ENCODE measurements at places on chromosomes 7 and 10.

GRCh38 chr7:92794391-92794790 lies 42.0 kb downstream of the CDK6 start:
- DNase-seq, result no peak

GRCh38 chr7:121107923-121108498 lies 119.5 kb downstream of the CPED1 start:
- DNase-seq, result peak; percentile 65

DNA sequence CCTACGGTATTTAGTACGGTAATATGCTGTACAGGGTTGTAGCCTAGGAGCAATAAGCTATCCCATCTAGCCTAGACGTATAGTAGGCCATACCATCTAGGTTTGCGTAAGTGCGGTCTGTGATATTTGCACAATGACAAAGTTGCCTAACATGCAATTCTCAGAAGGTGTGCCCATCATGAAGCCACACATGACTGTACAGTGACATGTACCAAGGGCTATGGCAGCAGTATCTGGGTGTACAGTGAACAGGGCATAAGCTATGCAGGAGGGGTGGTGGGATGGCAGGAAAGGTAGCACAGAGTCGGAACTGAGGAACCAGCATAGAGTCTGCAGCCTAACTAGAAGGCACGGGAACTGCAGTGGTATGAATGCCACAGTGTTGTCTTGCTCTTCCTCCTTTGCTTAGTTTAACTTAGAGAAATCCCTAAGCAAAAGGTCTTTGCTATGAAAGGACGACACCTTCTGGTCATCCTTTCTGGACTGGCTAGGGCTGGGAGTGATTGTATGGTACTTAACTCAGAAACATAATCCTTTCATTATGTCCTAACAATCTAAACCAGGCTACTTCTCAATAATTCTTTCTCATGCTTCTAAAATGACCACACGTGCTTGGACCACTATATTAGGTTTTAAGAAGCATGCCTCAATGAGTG lies 93.5 kb downstream of the DYNC1I1 start:
- DNase-seq, result peak; percentile 31

DNA sequence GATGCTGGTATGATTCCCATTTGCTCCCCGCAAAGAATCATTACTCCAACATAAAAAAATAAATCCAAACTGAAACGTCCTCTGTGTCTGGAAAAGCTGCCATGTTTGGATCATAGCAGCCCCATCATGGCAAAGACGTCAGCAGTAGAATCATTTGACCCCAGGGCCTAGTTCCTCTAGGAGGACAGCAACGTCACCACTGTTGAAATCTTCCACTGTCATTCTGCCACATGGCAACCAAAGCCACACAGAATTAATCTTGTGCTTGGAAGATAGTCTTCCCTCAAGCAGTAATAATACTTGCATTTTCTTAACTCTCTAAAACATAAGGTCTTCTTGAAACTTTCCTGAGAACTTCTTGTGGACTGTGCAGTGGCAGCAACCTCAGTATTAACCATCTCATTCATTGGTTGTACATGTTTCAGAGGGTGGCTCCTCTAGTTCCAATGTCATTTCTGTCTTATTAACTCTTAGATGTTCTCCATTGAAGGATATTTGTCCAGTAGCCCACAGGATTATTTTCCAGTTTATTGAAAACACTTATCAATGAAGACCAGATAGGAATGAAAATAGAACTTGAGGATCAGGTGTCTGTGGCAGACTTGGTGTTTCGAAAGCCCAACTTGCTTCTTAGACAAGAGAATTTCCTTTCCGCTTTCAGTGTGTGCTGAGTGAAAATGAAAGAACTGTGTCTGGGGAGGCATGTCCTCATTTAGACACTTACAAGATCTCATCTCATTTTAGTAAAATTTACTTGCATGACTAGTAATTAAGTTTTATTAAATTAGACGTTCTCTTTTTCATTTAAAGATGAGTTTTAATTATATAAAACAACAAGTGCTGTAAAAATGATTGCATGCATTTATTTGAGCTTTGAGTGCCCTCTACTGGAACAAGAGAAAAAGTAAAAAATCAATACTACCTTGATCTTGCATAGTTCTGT lies 28.9 kb upstream of the INHBA start:
- peak; percentile 44 for DNase-seq

- no peak for DNase-seq
Measured at GRCh38 chr7:39808796-39809481, 141.1 kb upstream of the CDK13 start.

DNA sequence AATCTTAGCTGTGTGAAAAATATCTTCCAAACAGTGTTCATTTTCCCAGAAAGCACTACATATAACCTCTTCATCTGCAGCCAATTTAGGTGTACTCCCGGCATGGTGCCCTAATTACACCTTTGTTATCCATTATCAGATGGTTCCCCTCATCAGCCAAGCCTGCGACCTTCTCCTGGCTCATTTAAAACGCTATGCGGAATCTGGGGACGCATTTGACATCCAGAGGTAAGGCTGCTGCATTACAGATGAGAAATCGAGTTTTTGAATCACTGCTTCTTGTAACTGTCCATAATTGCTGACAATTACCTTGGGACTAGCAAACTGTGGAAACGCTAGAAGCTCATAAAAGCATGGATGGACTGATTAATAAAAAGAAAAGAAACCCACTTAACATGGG lies 109.5 kb downstream of the PARP12 start:
- no peak for DNase-seq

GRCh38 chr10:47248386-47249090 lies 51.5 kb upstream of the GDF10 start:
- DNase-seq, result no peak

- peak; percentile 95 for DNase-seq
Measured at GRCh38 chr10:103757531-103758293, 97.7 kb downstream of the SH3PXD2A start.

DNA sequence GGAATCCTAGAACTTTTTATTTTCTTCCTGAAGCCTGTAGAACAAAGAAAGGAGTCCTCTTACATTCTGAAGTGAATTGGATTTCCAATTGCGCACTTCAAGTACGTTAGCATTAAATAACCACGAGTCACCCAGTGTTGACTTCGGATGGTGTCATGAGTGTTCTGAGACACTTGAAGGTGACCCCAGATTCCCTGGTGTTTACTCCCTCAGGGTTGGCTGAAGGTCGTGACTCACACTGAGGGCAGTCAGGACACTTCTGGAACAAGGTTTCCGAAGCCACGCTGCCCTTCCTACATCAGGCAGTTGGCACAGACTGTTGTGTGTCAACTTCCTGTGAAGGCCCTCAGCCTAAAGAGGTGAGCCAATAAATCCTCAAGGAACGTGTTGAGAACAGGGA lies 186.6 kb upstream of the CELF2 start:
- no peak for DNase-seq

DNA sequence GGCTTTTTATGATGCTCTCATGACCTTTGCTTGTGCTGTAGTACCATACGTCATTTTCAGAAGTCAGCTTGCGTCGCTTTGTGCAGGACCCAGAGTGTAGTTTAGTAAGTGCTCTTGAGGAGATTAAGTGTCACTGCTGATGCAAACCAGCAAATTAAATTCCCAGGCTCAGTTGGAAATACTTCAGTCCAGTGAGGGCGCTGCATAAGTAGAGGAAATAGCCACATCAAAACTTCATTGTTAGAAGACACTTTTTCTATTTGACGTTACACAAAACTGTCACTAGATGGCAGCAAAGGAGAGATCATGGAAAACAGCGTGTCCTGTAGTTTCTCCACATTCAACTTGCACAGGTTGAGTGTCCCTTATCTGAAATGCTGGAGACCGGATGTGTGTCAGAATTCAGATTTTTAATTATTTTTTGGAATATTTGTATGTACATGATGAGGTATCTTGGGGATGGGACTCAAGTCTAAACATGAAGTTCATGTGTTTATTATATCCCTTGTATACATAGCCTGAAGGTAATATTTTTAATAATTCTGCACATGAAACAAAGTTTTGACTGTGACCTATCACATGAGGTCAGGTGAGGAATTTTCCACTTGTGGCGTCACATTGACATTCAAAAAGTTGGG lies 7.9 kb downstream of the ZNF22 start:
- peak; percentile 93 for DNase-seq

- DNase-seq, result no peak
Measured at GRCh38 chr10:12397941-12398340, 48.6 kb downstream of the CAMK1D start.

- peak; percentile 50 for DNase-seq
Measured at GRCh38 chr10:88152728-88153133, 289.3 kb downstream of the PTEN start.

GRCh38 chr10:110597476-110597875 lies 30.0 kb downstream of the SMC3 start:
- no peak for DNase-seq

GRCh38 chr7:12719981-12720865 lies 32.8 kb downstream of the ARL4A start:
- peak; percentile 79 for DNase-seq

GRCh38 chr10:103598654-103599115 lies 105.2 kb downstream of the NEURL1 start:
- DNase-seq, result peak; percentile 74

DNA sequence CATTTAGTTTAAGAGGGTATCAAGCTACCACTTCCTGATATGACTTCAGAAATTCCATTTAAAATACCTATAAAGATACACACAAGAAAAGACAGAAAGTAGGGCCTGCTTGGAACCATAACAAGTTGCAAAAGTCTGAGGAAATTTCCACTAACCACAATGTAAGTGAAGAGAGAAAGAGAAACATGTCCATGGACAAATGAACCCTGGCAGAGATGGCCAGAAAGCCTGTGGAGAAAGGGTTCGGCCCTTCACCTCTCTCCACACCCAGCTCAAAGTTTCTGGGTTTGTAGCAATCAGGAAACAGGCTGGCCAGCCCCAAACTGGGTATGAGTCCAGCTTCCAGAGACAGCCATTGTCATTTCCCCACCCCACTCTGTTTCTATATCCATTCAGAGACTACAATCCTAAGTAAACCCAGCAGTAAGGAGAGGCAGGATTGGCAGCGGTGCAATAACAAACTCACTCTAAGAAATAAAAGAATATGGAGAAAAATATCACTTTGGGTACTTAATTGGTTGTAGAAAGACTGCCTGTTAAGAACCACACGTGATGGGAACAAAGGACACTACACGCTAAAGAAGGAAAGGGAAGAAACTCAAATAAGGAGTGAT lies 71.1 kb downstream of the STK17A start:
- no peak for DNase-seq

- DNase-seq, result peak; percentile 63
Measured at GRCh38 chr10:46273506-46274477, 13.0 kb upstream of the ANTXRL start.

- peak; percentile 76 for DNase-seq
Measured at GRCh38 chr10:11757821-11758463, 15.8 kb downstream of the ECHDC3 start.

GRCh38 chr7:43668035-43668434 lies 61.3 kb downstream of the COA1 start:
- DNase-seq, result no peak

DNA sequence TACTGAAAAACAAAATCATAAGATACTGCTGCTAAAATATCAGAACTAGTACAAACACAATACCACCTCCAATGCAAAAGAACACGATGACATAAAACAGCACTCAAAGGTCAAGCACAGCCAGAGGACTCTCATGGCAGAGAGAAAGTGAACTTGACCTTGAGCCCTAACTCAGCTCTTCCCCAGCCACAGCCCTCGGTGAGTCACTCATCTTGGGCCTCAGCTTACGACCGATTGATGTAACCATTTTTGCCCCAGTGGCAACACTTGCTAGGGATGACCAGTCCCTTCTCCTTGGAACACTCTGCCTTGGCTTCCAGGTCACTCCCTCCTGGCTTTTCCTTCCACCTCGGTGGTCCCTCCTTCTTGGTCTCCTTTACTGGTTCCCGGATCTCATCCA lies 77.8 kb downstream of the JAZF1 start:
- peak; percentile 72 for DNase-seq

GRCh38 chr7:111678281-111678680 lies 116.0 kb upstream of the IMMP2L start:
- no peak for DNase-seq

DNA sequence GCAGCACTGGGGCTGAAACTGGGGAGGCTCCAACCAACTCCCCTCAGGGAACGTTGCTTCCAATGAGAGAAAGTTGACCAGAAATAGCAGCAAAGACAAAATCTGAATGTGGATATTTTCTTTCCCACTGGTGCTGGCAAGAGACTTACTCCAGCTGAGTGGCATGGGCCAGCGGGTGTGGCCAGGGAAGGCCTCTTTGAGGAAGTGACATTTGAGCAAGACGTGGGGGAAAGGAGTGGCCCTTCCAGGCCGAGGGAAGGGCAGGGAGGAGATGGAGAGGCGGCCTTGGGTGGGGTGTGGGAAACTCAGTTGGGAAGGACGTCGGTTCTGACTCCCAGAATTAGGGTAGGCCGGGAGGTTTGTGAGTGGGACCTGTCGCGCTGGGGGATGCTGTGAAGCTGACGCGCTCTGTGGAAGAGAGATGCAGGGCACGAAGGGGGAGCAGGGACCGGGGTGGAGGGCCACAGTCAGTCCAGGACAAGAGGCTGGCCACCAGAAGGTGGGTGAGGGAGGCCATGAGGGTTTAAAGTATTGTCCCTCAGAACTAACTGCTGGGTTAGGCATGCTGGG lies 96.7 kb upstream of the IKZF1 start:
- peak; percentile 65 for DNase-seq

DNA sequence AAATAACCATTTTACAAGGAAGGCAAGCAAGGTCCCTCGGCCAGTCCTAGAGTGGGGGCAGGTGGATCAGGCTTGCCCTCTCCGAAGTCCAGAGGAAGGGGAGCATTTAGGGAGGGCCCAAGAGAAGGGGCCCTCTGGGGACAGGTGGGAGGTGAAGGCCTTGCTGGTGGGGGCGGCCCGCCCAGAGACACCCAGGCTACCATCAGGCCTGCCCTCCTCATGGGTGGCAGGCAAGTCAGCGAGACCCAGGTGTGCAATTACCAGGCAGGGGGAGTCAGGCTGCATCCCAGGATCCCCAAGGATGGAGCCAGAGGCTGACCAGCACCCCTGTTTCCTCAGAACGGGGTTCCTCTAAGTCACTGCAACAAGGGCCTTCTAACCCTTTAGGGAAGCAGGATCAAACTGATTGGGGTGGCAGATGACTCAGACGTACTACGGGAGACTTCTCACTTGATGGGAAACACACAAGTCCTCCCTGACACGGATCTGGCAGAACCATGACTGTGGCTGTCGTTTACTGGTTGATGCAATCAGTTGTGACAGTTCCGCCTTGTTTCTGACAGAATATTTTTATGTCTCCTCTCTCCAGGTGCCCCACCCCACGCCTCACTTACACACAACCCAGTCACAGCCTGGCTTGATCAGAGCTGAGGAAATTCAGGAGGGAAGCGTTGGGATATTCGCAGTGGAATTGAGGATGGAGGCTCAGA lies 8.2 kb downstream of the LOXL4 start:
- peak; percentile 95 for DNase-seq

- DNase-seq, result no peak
Measured at GRCh38 chr7:149878523-149878921, 4.8 kb downstream of the ATP6V0E2 start.

DNA sequence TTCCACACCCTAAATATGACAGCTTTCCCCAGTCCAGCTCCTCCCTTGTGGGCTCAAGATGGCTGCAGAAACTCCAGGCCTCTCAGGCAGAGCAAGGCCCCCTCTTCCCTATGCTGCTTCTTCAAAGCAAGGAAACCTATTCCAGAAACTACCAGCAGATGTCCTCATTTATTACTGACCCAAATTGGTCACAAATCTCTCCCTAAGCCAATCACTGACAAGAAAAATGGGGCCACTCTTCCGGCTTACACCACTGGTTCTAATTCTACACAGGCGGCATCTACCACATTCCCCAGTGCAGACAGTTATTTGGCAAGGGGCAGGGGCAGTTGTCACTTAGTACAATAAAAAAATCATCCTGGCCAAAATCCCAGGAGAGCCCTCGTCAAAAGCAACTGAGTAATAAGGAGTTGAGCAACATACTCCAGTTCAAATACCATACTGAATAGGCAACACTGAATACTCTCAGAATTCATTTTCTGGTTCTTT lies 150.4 kb downstream of the SFMBT2 start:
- DNase-seq, result peak; percentile 95

All from NB4 (cell line).